ENCODE measurements at places on chromosomes 6 and 20.
A peak's percentile ranks its signal among the peaks of the same experiment; 100 is the strongest.

DNA sequence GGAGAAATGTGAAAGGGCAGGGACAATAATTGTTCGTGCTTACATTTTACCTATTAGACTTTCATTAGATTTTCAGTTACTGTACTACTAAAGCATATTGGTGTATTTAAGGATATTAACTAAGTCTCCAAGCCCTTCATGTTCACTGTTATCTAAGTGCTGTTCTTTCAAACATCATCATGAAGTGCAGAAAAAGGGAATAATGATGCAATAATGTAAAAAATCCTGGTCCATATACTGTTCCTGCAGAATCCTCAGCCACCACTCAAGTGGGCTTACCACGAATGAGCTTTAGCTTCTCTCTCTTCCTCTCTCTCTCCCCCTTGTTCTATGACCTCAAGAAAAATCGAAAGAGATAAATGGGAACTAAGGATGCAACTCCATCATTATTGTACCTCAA is 600.7 kb downstream of the UTRN start:
- no peak for DNase-seq

GRCh38 chr20:50381771-50382593 is 128.2 kb upstream of the PTPN1 start:
- no peak for DNase-seq

- no peak for DNase-seq
Observed at GRCh38 chr6:105949869-105950268, 136.3 kb upstream of the PRDM1 start.

DNA sequence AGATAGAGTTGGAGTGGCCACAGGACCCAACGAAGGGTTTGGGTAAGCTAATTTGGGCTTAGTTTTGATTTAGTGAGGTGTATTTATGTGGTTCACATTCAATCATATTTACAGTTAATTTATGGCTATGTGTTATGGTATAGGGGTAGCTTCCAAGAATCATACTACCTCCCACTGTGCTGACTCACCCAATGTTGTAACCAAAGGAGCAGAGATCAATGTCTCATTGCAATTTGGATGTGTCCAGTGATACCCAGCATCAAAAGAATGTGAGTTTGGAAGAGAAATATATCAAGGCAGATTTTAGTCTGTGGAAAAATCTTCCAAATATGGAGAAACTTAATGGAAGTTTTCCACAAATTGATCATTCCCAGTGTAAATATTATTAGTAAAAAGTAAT is 25.3 kb upstream of the SMIM8 start:
- DNase-seq: no peak

GRCh38 chr6:109978174-109979032 is at the start of gene GPR6:
TSS of gene GPR6 (plus strand) at chr6:109978311. CDS start at chr6:109979113, 802 bp downstream.
- peak; percentile 64 for DNase-seq

- DNase-seq: no peak
Observed at GRCh38 chr20:42083280-42083679, 465.1 kb upstream of the CHD6 start.

Data from NT2/D1 (cell line).